Suppressor macrophage treated with lipopolysaccharide for 1 hour (primary cell): ENCODE measurements at places on chromosomes 13 and 19.

DNA sequence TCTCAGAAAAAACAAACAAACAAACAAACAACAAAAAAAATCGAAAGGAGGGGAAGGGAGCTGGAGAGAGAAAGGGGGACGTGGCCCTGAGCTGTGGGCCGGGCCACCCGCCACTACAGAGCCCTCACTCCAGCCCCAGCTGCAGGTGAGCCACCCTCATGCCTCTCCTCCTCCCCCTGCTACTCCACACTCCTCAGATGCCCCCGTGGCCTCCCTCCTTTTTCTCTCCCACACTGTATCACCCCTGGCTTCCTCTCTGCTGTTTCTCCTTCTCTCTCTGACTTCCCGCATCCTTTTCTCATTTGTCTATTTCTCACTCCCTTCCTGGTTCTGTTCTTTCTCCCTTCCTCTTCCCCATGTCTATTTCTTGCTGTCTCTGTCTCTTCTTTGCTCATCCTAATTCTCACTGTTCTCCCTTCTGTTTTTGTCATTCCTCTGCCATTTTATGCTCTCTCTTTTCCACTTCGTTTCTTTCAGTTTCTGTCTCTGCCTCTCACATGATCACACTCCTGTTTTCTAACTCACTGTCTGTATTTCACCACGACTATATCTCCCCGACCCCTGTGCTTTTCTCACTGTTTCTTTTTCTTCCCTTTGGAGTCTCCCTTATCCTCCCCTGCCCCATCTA lies 2.7 kb downstream of the KLK2 start:
- DNase-seq, result no peak

GRCh38 chr19:55472463-55472862 lies 4.0 kb upstream of the ZNF628 start:
- DNase-seq, result no peak

GRCh38 chr13:40664350-40665125 lies 1.9 kb downstream of the FOXO1 start:
- peak; percentile 83 for DNase-seq

DNA sequence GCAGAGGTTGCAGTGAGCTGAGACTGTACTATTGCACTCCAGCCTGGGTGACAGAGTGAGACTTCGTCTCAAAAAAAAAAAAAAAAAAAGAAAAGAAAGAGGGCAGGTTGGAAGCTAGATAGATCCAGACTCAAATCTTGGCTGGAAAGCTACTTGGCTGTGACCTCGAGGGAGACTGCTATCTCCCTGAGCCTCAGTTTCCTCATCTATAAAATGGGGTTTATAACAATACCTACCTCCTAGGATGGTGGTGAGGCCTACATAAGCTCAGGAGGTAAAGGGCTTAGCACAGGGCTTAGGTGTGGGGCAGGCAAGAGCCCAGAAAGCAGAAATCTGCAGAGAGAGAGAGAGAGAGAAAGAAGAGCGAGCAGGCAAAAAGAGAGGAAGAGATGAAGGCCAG lies 24.2 kb upstream of the DACT3 start:
- no peak for DNase-seq

GRCh38 chr13:22108283-22108942 lies 437.5 kb downstream of the FGF9 start:
- DNase-seq, result peak; percentile 51
